8988T (cell line): ENCODE measurements at places on chromosomes 4 and X.

DNA sequence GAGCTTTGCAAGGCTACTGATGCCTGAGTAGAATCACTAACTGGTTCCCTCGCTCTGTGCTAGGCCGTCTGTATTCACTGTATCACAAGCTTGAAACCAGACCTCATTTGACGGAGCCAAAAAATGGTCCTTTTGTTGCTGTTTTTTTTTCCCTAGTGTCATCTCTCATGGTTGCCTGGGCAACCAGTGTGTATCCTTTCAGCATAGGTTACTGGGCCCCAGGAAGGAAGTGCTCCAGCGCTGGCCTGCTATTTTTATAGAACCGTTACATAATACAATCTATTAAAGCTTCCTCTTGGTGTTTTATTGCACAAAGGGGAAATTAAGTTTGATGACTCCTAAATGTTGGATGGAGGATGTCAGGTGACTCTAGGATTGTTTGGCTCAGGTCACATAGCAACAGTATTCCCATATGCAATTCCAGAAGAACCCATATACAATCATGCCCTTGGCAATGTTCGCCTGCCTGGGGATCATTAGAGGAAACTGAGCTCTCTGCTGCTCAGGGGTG lies 220.4 kb downstream of the SPRY1 start:
- DNase-seq = no peak

- no peak for DNase-seq
Measured at GRCh38 chr4:143399113-143399949, 62.7 kb downstream of the GAB1 start.

GRCh38 chrX:41045960-41046567 lies 39.2 kb upstream of the USP9X start:
- DNase-seq = no peak

GRCh38 chr4:175273995-175274753 lies 356.0 kb downstream of the ADAM29 start:
- no peak for DNase-seq

DNA sequence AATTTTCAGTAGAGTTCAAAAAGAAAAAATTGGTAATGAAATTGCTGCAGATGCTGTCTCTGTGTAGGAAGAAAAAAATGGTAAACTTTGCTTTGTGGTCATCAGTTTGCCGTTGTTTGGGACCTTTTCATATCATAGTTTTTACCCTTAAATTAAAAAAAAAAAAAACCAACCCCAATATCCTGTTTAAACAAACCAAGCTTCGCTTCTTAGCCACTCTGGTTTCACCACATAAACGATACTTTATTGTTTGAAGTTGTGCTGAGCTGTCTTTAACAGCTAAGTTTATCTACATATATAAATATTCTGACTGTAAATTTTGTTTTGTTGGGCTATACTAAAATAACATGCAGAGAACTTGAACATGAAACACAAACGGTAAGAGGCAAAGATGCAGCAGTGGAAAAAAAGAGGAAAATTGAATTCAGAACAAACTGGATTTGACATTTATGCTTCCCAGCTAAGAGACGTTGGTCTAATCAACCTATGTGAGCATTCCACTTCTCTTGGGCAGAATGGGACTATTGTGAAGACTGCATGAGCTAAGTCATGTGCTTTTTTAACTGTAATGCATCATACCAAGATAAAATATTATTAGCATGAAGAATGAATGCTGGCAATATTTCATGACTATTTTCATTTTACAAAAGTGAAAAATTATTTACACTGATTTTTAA lies 15.7 kb upstream of the H2AZ1 start:
- no peak for DNase-seq

DNA sequence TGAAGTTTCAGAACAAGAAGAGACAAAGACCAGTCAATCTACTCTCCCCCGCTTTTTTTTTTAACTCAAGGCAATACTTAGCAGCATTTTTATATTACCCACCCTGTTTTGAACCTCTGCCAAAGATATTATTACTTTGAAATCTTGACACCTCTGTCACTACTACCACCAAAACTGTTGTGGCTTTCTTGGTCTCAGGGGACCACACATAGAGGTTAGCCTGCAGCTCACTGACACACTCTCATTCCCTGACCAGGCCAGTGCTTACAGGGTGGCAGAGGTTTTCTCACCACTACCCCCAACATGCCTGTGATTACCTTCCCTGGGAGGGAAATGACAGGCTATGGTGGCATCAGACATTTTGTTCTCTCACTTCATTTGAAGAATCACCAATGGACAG lies 137.4 kb upstream of the STIM2 start:
- DNase-seq = no peak

DNA sequence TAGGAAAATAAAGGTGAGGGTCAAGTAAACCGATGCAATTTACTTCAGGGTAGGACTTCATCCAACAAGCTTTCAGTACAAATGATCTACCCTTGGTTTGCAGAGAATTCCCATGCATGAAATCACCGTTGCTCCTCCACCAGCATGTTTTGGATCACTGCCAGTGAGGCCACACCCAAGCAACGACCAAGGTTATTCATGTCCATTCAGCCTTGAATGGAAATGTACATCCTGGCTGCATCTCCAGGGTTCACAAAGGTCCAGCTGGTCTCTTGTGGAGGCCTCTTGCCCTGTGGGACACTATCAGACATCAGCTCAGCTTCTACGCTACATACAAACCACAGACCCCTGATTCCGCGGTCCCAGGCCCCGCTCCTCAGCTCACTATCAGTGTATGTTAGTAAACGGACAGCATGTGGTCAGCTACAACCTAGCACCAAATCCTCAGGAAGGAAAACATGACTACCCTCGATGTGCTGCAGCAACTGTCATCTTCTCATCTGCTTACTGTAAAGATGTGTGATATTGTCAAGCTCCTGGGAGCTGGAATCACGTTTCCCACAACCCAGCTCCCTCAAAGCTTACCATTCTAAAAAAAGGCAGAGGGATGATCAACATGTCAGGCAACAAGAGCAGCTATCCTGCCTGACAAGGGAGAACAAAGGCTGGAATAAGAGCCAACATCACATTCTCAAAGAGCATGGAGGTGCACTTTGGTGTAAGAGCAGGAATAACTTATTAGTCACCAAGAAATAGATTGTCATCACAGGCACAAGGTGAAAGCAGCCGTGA lies 4.9 kb downstream of the LYAR start:
- no peak for DNase-seq

GRCh38 chr4:38530486-38530885 lies 133.5 kb upstream of the KLF3 start:
- DNase-seq = no peak

DNA sequence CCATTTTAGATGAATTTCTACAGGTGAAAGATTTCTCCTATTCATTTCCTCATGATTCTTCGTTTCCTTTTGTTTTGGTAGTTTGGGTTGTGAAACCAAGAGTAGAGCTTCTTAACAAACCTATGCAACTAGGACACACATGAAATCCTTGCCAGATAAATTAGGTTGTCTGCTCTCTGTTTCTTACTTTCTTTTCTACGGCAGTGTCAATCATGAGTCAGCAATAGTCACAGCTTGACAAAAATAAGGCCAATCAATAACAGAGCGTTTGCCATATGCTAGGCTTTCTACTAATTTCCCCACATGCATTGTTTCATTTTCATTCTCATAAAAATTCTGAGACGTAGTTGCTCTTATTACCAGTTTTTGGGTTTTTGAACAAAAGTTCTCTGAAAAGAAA lies 20.3 kb downstream of the CLRN2 start:
- DNase-seq = no peak

GRCh38 chrX:31320740-31321139 lies 248.9 kb upstream of the FTHL17 start:
- no peak for DNase-seq

DNA sequence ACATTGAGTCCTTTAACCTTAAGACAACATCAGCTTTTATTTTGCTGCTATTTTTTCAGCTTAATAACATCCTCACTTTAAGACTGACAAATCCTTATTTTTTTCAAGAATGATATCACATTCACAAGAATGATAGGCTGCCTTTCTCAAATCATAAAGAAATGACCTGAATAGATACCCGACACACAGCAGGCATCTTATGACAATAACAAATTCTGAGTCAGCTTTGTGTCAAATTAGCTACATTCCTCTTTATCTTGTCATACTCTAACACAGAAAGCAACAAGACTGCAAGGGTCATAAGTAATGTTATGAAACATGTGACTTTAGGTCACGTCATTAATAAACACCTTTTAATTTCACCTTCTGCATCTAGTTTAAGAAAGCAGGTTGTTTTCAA lies 2387.6 kb downstream of the PCDH7 start:
- DNase-seq = no peak

DNA sequence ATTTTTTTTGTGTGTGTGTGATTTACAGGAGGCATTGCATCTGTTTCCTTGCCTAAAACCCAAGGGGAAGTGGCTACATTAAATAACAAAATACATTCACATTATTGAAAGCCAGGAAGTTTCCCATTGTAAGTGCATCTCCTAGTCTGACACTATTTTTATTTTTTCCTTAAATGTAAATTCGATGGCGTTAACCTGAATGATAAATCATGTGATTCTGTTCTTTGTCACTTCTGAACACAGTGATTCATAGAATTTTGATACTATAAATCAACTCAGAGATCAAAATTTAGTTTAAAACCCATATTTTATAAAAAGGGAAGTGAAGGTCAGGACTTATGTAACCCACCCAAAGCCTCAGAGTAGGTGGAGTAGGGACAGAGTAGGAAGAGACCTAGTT lies 258.1 kb downstream of the GABRG1 start:
- DNase-seq = no peak

DNA sequence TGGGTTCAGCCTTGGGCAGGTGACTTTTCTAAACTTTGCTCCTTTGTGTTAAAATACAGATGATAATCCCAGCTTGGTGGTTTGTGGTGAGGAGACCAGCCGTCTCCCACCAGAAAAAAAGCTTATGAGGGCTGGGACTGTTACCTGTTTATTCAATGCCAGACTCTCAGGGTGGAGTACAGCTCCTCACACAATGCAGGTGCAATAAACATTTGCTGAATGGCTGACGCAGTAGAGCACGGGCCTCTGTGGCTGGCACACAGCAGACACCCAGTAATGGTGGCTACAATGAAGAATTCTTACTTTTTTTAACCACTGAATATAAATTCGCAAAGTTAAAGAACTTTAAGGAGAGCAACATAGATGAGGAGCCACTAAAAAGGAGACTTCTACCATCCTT lies 30.2 kb downstream of the BEND4 start:
- no peak for DNase-seq

DNA sequence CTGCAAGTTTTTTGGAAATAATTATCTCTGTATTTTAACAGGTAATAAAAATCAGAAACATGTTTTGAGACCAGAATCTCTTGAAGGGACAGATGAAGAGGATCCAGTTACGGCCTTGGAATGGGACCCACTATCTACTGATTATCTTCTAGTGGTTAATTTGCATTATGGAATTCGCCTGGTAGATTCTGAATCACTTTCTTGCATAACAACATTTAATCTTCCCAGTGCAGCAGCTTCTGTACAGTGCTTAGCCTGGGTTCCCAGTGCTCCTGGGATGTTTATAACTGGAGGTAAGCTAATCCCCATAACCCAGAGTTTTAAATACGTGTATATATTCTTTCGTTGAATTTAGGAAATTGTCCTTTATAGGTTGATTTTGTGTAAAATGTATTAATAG lies 59.4 kb downstream of the WDR17 start:
- no peak for DNase-seq

GRCh38 chr4:2825740-2826139 lies 17.9 kb upstream of the ADD1 start:
- DNase-seq = no peak

DNA sequence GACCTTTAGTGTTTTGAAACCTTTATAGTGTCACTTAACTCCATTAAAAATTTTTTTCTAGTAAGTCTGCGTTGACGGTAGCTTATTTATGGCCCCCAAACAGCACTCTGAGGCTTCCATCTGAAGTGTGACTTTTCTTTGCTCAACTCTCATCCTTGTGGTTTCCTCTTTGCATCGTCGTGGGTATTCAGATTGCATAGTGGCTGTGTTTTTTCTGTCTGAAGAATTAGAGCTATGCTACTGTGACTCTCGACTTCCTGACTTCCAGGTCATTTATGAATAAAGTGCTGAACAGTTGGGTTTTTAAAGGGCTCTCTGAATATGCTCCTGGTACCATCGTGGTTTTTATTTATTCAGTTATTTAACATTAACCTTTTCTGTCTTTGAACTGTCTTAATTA lies 44.9 kb downstream of the JADE1 start:
- DNase-seq = no peak

GRCh38 chrX:36908801-36909675 lies 99.1 kb upstream of the FAM47C start:
- no peak for DNase-seq

- no peak for DNase-seq
Measured at GRCh38 chr4:186727169-186727976, 3.7 kb upstream of the FAT1 start.

- no peak for DNase-seq
Measured at GRCh38 chr4:7031558-7032449, 11.4 kb upstream of the TADA2B start.

- DNase-seq = no peak
Measured at GRCh38 chr4:86089781-86090323, 270.0 kb downstream of the MAPK10 start.

- no peak for DNase-seq
Measured at GRCh38 chr4:156560701-156561100, 410.9 kb downstream of the PDGFC start.

DNA sequence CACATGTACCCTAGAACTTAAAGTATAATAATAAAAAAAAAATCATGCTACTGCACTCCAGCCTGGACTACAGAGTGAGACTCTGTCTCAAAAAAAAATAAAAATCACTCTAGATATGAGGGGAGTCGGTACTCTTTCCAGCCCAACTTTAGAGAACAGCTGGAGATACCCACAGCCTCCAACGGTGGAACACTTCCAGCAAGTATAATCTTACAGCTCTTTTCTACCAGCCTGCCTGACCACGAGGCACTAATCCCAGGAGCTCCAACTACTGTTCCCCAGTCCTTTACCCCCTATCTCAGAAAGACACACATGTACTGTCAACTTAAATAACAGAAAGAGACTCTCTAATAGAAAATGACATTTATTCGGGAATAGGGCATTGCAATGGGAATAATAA lies 46.8 kb downstream of the STEEP1 start:
- DNase-seq = no peak

GRCh38 chr4:182144626-182145333 lies 98.4 kb upstream of the TENM3 start:
- DNase-seq = no peak

GRCh38 chrX:129108936-129109335 lies 414.4 kb downstream of the SMARCA1 start:
- DNase-seq = no peak

- DNase-seq = no peak
Measured at GRCh38 chrX:122087341-122087740, 1039.9 kb downstream of the GLUD2 start.

DNA sequence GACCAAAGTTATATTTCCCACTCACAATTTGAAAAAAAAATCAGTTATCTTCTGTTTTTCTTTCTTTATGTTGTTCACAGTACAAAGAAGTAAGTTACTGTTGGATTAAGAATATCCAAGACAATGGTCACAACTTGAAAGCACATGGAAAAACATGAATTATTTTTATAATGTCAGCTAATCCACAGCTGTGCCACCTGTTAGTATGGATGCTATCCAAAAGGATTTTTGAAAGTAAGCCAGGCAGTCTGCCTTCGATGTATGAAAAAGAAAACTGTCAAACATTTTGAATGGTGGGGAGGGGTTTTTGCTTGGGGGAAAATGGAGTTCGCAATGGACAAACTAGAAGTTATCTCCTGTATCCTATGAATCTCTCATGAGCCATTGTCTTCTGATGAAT lies 6.2 kb downstream of the GPM6A start:
- no peak for DNase-seq

GRCh38 chr4:169846396-169846795 lies 88.7 kb upstream of the HPF1 start:
- DNase-seq = no peak

GRCh38 chr4:126937846-126938422 lies 694.8 kb upstream of the INTU start:
- DNase-seq = no peak

GRCh38 chr4:134624365-134624764 lies 422.8 kb upstream of the PABPC4L start:
- no peak for DNase-seq
